ENCODE measurements at places on chromosomes 11 and 22. TPM values are rescaled to one million over a fixed set of nuclear protein-coding genes. Genes with fewer than 3 reads are reported as not detected.
A peak's percentile ranks its signal among the peaks of the same experiment; 100 is the strongest.

GRCh38 chr11:100914415-100915110 is 215.1 kb downstream of the PGR start:
- no peak for DNase-seq

DNA sequence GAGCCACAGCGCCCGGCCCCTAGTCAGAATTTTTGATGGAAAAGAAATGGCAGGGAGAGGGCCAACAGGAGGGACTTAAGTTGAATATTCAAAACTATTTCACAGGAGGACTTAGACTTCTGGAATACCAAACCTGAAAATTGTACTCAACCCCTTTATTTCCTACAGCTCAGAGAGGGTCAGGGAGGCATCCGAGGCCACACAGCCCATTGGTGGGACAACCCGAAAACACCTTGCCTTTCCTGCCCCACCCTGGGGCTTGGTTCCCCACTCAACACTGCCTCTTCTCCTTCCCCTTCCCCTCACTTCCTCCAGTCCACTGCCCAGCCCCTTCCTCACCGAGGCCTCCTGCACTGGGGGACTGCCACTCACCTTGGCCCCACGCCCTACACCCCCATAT is 1.4 kb downstream of the NAALADL1 start:
- DNase-seq: peak; percentile 37

DNA sequence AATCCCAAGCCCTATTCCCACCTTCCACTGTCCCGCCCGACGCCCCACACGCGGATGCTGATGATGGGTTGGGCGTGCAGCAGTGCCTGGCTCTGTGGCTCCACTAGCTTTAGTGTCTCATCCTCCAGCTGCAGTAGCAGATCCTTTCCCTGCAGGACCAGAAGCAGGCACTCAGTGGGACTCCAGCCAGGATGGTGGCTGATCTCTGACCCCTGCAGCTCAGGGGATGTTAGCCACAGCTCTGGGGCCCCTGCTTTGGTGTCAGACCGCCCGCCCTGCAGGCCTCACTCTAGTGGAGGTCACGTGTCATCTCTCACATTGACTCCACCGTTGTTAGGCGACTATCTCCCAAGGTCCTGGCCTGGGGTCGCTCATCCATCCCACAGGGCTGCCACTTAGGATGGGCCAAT is 11.8 kb downstream of the SMPD1 start:
- DNase-seq: no peak

GRCh38 chr11:61067782-61068446 is 34.4 kb upstream of the CD5 start:
- DNase-seq: no peak

GRCh38 chr22:27747396-27748221 is 53.9 kb downstream of the MN1 start:
- no peak for DNase-seq

- DNase-seq: no peak
These were observed 540 bp downstream of the PPARA start for GRCh38 chr22:46150655-46151477.

DNA sequence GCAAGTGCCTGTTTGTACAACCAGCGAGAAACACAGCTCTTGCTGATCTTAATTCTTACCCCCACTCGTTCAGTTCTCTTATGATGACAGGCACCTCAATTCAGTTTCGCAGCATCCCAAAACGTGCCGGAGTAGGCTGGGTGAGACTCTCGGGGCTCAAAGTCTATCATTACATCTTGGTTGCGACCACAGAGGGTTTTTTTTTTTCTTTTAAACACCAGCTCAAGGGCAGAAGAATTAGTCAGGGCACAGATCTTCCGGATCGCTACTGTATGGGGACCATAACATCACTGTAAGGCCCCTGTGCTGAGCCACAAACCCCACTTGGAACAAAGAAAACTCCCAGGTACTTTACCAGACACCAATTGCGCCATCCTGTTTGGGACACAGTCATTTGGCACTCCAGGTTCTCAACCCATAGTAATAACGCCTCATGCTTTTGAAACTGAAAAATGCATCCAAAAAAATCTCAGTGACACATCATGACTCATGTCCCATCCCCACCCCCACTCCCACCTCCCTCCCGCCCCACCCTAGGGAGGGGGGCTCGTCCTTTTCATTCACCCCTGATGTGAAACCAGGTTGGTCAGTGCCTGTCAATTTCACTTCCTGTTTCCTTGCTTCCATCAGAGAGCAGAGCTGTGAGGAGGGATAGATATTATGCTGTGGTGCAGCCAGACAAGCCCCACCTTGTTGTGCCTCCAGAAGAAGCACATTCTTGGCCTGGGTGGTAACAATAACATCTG is 41.0 kb upstream of the CD5 start:
- no peak for DNase-seq

DNA sequence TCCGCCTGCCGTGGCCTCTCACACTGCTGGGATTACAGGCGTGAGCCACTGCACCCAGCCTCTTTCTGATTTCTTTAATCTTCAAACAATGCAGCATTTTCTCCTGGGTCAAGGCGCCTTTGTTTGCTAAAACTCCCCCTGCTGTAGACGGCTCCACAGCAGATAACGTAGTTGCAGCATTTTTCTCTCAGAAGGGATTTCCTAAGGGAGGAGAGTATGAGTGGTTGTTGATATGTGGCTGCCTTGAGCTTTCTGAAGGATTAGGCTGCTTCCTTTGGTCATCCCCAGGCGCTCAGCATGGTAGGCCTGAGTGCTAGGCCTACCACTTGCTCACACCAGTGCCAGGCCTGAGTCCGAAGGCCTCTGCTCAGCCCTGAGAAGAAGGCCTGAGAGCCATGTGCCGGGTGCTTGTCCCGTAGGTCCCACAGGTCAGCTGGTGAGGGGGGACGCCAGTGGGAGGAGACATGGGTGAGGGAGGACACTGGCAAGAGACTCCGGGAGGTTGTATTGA is 18.1 kb downstream of the SMARCB1 start:
- no peak for DNase-seq

GRCh38 chr11:25037431-25037830 is 540.6 kb downstream of the LUZP2 start:
- DNase-seq: no peak

DNA sequence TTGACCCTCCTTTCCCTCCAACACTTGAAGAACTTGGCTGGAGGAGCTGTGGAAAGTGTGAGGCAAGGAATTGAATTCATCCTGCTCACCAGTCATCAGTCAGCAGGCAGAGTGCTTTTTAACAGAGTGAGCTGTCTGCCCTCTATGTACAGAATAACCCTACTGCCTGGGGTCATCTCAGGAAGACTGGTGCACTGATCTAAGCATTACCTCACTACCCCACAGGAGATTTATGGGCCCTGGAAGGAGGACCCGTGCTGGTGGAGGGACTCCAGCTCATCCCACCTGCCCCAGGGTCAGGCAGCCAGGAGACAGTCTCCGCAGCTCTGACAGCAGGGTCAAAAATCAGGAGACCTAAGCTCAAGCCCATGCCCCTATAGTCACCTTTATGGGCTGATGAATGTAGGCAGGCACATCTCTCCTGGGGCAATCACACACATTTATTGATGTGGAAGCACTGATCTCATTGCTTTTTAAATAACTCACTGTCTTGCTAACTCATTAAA is 270.8 kb upstream of the SESN3 start:
- DNase-seq: peak; percentile 53

Gene CD3E
- 0.70 TPM for total RNA-seq

Gene CHST1
- 3.2 TPM for total RNA-seq

Gene GAS2
- total RNA-seq: 10.0 TPM

Gene OR4P4
- not detected for total RNA-seq

Gene GPHA2
- total RNA-seq: not detected

Gene CATSPERZ
- total RNA-seq: not detected

Gene CREB3L1
- 64.1 TPM for total RNA-seq

Gene ADAMTS15
- 45.6 TPM for total RNA-seq

Gene RHBDD3
- total RNA-seq: 11.6 TPM

Gene GLYATL2
- total RNA-seq: not detected

Gene MAML2
- 5.2 TPM for total RNA-seq

Measured in Right ventricle myocardium inferior (tissue), 1 donor.